Activated naive CD4-positive, alpha-beta T cell treated with Interleukin-2 at 50 U/mL for 16 hours (primary cell): ENCODE measurements at places on chromosomes 5 and 9.

- DNase-seq = no peak
Observed at GRCh38 chr5:78829811-78830527, 155.1 kb downstream of the ARSB start.

GRCh38 chr5:181121675-181122561 lies 9.1 kb downstream of the OR2V1 start:
- DNase-seq = no peak

GRCh38 chr5:105350486-105351140 lies 1788.0 kb upstream of the NUDT12 start:
- DNase-seq = no peak

GRCh38 chr5:170635706-170636105 lies 131.9 kb downstream of the KCNIP1 start:
- DNase-seq = no peak

DNA sequence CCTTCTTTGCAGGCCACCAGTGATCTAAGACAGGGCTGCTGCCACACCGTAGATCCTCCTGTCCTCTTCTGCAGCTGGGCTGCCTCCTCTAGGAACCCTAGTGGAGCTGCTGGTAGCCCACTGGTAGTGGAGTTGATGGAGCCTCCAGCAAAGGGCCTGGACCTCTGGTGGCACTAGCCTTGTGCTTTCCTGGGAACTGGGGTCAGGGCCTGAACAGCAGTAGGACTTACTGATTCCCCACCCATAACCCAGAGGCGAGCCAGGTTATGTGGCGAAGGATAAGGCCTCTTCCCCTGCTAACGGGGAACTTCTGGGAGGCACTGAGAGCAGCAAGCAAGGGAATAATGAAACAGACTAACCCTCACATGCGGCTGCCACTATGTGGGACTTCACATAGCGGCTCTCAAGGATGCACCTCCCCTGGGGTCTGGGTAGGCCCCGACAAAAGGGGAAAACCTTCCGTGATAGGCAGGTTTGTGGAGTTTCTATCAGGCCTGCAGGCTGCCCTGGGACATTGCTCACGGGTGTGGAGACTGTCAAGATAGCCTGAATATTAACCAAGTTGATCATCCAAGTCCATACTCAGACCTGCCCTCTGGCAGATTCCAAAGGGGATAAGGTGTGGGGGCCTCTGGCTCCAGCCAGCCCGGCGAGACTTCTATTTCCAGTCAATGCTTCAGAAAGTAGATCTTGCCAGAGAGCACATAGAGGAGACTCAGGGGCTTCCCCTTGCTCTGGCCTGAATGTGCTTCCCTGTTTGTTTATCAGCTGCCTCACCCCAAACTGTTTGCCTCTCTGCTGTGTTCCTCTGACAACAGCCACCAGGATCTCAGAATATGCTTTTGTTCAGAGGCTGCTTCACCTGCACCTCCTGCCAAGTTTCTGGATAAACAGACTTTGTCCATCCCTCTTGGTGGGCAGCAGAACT lies 7.4 kb downstream of the SLC22A4 start:
- no peak for DNase-seq

- no peak for DNase-seq
Observed at GRCh38 chr9:28365728-28366127, 792.4 kb upstream of the C9orf72 start.

GRCh38 chr5:2642684-2643345 lies 108.7 kb downstream of the IRX2 start:
- DNase-seq = no peak

DNA sequence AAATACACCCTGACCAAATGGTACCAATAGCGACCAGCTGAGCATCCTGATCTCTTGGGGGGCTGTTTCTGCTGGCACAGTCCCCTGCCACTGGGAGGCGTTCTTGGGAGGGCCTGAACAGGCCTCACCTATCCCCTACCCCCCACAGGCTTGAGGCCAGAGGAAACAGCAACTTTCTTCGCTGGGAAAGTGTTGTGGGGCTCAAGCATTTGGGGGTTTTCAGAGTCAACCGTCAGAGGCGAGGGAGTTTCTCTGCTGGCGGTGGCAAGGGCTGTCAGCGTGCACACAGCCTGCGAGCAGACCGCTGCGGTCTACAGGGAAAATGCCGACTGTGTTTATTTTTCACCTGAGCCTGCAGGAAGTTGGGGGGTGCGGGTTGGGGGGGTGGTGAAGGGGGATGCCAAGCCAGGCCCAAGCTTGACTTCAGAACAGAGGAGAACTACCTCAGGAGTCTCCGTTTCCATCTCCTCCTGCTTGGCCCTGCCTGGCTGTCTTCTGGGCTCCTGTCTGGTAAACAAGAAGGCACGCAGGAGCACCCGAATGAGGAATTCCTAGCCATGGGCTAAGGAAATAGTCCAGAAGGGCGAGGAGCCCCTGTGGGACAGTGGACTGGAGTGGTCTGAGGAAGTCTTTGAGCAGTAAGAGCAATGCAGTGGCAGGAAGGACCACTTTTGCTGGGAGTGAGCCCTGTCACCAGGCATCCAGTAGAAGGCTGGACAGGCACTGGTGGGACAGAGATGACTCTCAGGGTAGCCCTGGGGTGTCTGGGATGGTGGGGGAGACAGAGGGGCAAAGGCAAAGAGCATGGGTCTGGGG lies 18.1 kb downstream of the TCF7 start:
- peak; percentile 75 for DNase-seq

- DNase-seq = no peak
Observed at GRCh38 chr5:61132559-61132958, 29.7 kb downstream of the SMIM15 start.

DNA sequence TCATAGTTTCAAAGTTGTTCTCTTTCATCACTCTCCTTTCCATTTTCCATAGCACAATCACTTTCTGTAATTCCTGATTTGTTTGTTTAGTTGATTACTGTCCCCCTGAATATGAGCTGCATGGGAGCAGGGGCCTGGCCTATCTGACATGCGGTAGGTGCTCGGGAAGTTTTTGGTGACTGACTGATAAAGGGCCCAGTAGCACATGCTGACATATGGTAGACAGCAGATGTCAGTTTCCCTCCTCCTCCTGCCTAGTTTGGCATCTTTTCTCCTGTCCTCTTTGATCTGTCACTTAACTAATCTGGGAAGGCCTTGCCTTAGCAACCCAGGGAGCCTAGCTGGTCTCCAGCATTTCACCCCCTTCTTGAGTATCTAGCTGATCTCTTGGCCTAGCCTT lies 14.4 kb downstream of the GALNT12 start:
- no peak for DNase-seq

DNA sequence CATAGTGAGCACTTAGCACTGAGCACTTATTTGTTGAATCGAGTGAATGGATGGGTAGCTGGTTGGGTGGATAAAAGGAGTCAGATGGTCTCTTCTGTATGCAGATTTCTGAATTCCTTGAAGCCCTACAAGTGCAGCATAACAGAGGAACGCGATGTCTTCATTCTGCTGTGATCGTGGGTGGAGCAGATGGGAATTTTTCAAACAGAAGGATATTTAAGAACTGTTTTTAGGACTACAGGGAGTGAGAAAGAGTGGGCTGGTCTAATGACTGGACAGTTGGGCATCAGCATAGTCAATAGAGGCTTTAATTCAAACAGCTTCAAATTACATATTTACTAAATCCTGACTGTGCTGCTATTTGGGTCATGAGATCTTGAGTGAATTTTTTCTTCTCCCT lies 253.2 kb downstream of the CEMIP2 start:
- DNase-seq = no peak

- DNase-seq = no peak
Observed at GRCh38 chr5:78288246-78288645, 6.3 kb downstream of the AP3B1 start.

- no peak for DNase-seq
Observed at GRCh38 chr5:14062178-14062577, 81.0 kb upstream of the TRIO start.

DNA sequence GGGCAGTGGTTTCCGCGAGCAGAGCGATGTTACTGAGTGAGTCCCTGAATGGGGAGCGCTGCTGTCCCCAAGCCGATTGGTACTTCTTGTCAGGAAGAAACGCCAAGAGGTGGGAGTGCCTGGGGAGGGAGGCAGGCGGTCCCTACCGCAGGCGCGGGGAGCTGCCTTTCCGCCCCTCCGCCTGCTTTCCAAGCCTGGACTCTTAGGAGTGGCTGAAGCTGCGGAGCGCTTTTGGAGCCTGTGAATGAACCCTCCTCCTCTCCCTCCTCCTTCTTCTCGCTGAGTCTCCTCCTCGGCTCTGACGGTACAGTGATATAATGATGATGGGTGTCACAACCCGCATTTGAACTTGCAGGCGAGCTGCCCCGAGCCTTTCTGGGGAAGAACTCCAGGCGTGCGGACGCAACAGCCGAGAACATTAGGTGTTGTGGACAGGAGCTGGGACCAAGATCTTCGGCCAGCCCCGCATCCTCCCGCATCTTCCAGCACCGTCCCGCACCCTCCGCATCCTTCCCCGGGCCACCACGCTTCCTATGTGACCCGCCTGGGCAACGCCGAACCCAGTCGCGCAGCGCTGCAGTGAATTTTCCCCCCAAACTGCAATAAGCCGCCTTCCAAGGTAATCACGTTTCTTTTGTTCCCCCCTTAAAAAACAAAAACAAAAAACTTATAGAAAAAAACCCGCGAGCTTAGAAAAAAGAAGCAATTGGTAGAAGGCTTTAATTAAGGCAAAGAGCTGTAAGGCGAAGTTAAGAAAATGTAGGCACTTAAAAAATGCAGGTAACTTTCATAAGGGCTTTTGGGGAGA lies at the start of gene VCAN:
Gene VCAN, plus strand, starts transcription at position 340 of the 808 bp plus-strand sequence. CDS start 11,775 bp downstream, outside the sequence.
- DNase-seq = no peak

DNA sequence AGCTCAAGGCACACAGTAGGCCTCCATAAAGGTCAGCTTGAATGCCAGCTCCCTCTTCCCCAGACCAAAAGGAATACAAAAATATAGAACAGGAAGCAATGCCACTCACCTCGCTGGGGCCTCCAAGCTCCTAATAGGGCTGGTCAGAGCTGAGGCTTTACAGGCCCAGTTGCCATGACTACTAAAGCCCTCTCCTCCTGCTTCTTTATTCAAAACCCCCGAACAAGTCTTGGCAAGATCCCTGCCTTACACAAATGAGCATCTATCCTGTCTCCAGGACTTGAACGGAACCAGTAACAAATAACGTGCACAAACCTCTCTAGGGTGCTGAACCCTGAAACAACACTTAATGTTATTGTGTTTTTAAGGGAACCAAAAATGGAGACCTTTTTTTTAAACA lies 136.3 kb downstream of the SIL1 start:
- no peak for DNase-seq

DNA sequence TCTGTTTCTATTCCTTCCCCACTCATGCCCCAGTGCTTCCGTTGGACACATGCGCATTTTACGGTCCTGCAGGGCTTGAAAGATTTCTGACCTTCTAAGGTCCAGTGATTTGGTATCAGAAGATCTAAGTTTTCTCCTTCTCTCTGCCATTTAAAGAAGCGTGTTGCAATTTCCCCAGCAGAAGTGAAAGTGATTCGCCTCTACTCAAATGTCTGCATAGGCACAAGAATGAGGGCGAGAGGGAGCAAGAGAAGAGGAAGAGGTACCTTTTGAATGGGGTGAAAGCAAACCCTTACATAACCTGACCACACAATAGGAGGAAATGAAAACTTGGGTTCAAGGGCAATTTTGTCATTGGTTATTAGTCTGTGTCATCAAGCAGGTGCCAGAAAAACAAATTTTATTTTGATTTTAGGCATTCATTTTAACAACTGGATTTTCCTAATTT lies 31.7 kb upstream of the NR3C1 start:
- no peak for DNase-seq

DNA sequence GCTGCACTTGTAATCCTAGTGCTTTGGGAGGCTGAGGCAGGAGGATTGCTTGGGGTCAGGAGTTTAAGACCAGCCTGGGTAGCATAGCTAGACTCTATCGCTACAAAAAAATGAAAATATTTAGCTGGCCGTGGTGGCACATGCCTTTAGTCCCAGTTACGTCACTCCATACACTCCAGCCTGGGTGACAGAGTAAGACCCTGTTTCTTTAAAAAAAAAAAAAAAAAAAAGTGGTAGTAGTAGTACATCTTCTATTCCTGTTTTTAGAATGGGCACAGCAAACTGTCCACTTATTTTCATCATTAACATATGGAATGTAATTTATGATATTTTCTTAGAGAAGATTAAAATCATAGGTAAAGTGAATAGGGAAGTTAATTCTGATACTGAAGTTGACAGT lies 48.2 kb downstream of the TRIO start:
- no peak for DNase-seq

- DNase-seq = no peak
Observed at GRCh38 chr5:38167562-38167996, 90.8 kb upstream of the EGFLAM start.

- no peak for DNase-seq
Observed at GRCh38 chr9:116954731-116955130, 267.6 kb downstream of the TRIM32 start.

DNA sequence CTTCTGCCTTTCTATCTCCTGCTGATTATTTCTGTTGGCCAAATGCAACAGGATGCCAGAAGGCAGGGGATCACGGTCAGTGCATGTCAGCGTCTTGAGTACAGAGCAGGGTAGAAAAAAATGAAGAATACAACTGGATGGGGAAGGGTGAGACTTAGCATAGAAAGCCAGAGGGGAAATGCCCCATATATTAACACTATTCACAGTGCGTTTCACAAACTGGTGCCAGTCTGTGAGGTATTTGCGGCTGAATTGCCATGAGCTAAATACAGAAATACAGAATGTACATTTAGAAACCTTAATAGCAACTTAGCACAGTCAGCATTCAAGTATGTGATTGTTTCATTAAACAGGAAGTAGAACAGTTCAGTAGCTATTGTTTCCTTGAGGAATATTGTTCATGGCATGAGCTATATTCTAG lies 31.0 kb upstream of the SLC1A3 start:
- no peak for DNase-seq

DNA sequence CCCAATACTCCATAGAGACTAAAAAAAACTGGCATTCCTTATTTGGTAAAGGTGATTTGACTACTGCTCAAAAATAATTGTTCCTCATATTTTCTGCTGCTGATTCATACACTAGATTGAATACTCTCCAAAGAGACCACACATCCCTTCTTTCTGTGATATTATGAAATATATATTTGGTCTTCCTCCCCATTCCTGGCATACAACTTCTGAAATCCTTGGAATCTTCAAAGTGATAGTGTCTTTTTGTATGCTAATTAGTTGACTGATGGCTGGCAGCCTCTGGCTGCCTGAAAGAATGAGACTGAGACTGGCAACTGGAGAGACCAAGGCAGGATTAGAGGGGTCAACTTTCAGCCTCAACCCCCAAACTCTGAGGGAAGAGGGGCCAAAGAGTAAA lies 348.0 kb upstream of the RFX3 start:
- DNase-seq = no peak

GRCh38 chr5:59423021-59423420 lies 470.5 kb downstream of the PDE4D start:
- DNase-seq = no peak

- no peak for DNase-seq
Observed at GRCh38 chr9:108271646-108272348, 584.0 kb downstream of the ACTL7B start.
